Stimulated activated CD8-positive, alpha-beta memory T cell treated with anti-CD3 and anti-CD28 coated beads, Interleukin-15, amount 100 ng/mL, for 48 hours (primary cell): ENCODE measurements at places on chromosomes 7 and 10.

- no peak for DNase-seq
Measured at GRCh38 chr7:106570948-106571418, 90.0 kb downstream of the CCDC71L start.

DNA sequence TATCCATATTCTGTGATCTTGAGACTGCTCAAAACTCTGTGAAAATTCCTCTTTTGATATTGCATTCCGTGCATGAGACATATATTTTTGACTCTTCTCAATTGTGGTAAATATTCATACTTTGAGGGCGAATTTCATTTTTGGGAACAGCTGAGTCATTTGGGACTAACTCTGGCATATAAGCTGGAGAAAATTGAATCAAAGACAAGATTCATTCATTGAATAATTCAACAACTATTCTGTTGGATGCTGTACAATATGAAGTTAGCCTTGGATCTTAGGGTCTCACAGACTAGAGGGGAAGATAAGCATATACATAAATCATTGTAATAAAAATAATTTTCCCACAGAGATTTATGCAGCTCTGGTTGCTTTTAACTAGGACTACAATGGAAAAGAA, 183.2 kb upstream of the NEBL start:
- no peak for DNase-seq

DNA sequence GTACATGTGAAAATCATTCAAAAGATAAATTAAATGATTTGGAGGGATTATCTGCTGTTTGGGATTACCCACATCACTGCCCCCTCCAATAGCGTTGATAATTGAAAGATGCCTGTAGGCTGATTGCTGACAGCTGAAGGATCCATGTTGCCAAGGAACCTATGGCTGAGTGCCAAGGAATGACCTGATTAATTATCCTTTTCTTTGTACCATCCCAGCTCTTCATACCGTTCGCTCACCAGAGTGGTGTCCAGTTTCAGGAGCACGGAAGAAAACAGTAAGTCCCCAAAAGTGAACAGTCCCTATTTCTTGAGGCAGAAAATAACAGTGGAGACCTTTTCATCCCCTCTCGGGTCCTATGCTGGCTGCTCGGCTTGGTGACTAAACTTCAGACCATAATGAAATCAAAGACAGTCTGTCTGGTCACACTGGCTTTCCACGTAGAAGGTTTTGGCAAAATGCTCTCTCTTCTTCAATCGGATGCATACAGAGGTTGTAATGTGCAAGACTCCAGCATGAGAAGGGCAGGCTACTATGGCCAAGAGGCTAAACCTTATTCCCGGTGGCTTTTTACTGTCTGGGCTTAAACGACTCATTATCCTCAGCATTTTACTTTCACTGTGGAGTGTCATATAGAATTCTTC, 108.8 kb downstream of the SPAG6 start:
- DNase-seq = no peak

DNA sequence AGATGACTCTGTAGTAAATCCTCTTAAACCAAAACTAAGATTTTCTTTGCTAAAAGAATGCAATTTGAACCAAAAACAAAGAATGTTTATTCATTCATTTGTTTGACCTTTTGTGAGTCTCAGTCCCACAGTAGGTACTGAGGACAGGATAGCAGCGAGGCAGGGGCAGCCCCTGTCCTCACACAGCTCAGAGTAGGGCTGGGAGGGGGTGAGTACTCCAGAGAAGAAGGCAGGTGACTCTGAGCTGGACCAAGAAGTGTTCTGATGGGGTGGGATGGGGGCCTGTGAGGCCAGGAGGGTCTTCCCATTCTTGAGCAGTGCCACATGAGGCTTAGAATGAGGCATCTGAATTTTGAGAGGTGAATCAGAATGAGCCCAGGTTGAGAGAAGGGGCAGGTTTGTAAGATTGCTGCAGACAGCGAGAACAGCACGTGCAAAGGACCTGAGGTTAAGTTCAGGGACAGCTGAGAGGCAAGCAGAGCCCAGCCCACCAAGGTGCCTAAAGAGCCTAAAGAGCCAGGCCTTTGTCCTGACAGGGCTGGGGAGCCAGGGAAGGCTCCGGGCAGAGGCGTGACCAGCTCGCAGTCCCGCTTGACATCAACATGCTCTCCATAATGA, 56.9 kb upstream of the CHST15 start:
- DNase-seq = no peak

DNA sequence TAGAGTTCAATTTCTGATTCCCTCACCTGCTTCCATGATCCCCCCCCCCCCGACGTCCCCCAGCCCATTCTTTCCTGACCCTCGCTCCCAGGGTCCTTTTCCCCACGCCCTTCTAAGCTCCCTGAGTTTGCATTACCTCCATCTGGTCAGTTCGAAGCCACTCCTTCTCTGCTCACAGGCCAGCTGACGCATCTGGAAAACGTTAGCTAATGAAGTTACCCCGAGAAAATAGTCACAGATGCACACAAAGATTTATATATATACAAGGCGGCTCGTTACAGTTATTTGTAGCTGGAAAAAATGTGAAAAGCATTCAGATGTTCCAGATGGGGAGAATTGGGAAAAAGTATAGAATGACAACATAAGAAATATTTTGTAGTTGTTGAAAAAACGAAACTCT, 630.0 kb upstream of the FOXK1 start:
- no peak for DNase-seq

- DNase-seq = no peak
Measured at GRCh38 chr10:110510086-110510485, 12.4 kb downstream of the DUSP5 start.

DNA sequence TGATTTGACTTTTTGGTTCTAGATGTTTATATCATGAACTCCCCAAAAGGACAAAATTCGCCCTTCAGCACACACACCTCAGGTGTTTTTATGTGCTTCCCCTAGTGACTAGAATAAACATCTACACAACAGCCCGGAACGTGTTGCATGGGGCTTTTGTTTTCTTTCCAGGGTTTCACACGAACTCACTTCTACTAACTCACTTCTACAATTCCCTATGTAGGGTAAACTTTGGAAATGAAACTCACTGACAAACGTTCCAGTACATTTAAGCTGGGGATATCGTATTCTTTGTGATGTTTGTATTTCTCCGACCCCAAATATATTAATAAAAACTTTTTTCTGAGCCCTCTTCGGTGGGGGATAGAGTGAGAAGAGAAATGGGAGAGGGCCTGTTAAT, 1.4 kb downstream of the TRA2A start:
- DNase-seq = no peak

DNA sequence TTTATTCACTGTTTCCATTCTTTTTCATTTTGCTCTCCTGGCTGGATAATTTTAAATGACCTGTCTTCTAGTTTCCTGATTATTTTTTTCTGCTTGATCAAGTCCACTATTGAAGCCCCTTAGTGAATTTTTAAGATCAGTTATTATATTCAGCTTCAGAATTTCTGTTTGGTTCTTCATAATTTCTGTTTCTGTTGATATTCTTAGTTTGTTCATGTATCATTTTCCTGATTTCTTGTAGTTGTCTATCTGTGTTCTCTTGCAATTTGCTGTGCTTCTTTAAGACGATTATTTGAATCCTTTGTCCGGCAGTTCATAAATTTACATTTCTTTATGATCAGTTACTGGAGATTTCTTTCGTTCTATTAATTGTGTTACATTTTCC, 75.2 kb upstream of the CCDC71L start:
- DNase-seq = no peak

DNA sequence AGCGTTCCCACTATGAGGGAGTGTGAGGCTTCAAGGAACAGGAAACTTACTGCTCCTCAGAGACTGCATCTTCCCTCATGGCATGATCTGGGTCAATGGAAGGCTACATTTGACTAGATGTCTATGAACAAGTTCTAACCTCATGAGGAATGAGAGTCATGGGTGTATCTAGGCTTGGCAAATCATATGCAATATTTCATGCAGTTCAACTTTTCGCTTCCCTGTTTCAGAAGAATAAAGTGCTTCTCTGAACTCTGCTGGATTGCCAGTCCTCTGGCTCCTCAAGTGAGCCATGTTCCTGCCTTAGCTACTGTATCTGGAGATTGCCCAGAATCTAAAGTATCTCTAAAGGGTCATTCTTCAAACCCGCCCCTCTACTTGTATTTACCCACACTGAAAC, 54.3 kb upstream of the SEMA3A start:
- no peak for DNase-seq

GRCh38 chr7:13673290-13673689, 316.2 kb downstream of the ETV1 start:
- no peak for DNase-seq

GRCh38 chr7:31761646-31762045, 74.6 kb downstream of the PPP1R17 start:
- no peak for DNase-seq

- no peak for DNase-seq
Measured at GRCh38 chr7:20559883-20560282, 55.6 kb upstream of the ABCB5 start.

- no peak for DNase-seq
Measured at GRCh38 chr7:44152971-44153947, 12.1 kb upstream of the MYL7 start.

DNA sequence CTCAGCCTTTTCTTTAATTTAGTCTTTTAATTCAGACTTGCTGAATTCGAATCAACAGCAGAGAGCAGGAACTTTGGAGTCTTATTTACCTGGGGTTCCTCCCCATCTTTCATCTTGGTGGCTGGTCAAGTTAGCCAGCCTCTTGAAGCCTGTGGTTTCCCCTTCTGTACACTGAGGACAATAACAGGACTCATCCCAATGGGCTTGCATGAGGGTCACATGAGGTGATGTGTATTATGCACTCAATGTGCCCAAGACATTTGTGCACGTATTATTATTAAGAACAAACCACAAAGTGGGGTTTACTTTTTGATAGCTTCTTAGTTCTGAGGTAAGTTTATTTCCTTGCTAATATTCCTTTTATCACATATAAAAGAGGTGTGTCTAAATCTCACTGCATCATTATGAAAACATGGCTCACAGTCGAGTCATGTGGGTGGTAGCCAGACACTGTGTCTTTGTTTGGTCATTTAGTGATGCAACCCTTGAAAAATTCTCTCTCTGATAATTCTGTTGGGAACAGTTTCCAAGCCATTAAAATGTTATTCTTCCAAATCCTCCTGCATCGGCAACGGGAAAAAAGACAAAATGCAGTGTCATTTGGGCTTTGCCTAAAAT, 86.5 kb upstream of the GRB10 start:
- DNase-seq = no peak

- DNase-seq = no peak
Measured at GRCh38 chr7:156753630-156754029, 113.1 kb downstream of the RNF32 start.

DNA sequence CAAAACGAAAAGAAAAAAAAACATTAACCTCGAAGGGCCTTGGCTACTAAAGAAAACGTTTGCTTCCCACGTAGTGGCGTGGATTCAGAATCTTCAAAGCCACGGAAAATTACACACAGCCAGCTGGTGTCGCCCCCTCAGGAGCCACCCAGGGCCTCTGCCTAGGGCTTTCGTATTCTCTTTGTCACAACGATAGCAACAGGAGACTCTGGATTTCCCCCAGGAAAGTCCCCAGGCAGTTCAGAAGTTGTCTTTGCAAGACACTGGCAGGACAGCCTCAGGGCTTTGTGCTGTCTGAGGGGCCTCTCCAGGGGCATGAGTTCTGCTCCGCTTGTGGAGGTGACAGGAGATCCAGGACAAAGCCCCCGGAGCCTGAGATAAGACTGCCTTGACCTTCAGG, 150.2 kb upstream of the INSYN2A start:
- DNase-seq = no peak

- no peak for DNase-seq
Measured at GRCh38 chr10:12707461-12708185, 293.9 kb downstream of the CCDC3 start.

- no peak for DNase-seq
Measured at GRCh38 chr10:111373696-111374095, 296.9 kb downstream of the ADRA2A start.

DNA sequence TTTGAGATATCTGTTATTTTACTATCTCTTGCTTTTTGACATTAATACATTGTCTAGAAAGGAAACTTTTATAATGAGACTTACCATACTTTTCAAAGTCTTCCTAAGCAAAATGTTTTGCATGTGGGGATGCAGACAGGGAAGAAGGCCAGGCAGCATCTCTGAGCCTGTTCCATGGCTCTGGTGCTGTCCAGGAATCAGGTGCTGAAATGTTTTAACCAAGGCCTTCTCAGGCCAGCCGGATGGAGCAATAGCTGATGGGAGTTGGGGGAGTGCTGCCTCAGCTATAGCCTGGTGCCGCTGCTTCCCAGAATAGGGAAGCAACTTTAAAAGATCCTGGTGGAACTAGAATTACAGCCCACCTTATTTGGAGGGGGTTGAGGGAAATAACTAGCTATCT, 38.5 kb downstream of the CRTAC1 start:
- DNase-seq = no peak

DNA sequence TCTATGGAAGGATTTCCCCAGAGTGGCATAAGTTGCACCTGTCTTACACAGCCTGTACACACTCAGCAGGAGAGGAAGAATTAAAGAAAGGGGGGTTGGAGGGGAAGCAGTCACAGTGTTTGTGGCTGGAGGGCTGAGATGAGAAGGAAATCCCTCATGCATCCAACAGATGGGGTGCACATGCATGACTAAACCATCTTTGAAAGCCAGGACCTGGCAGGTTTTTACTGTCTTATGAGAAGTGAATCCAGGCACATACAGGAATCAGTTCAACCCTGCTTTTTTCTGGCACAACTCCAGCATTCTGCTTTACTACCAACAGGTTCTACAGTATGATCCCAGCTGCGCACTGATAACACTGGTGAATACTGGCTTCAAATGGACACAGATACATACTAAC, 107.7 kb downstream of the CACNA2D1 start:
- DNase-seq = no peak

DNA sequence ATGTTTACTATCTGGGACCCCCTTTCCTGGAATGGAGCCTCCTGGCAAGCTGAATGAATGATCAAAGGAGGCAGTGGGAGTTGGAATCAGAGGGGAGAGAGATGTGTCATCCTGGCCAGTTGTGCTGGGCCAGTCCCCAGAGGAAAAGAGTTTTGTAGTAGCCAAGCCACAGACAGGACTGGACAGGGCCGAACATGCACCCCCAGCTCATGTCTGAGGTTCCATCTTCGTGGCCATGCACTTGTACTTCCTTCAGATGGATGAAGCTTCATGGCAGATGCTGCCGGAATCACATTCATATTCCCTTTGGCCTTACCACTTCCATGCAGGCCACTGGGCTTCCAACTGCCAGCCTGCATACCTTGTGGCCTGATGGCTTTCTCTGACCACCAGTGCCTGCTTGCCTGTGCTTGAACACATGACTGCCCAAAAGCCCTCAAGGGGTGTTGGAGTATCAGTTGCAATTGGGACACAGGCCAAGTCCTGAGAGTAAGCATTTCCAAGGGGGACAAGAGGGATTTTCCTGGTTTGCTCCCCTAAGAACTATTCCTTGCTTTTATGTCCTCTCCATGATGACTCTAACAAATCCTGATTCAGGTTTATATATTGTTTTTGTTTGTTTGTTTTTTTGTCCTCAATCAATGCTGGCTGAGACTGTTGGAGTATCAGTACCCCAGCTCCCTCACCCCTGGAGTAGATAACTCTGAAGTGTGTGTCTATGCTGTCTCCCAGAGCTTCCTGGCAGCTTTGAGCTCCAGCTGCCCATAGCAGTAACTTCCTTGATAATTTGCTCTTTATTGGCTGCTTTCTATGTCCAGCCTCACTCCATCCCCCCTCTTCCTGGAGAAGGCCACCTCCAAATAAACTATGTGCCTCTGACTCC, 63.6 kb downstream of the TMEM130 start:
- no peak for DNase-seq

GRCh38 chr7:80957226-80957777, 38.5 kb upstream of the SEMA3C start:
- no peak for DNase-seq
